ENCODE measurements at places on chromosomes 16 and 17. TPM values are rescaled to one million over a fixed set of nuclear protein-coding genes. Genes with fewer than 3 reads are reported as not detected.

GRCh38 chr16:8888951-8889892 is 7.1 kb downstream of the LITAFD start:
- H3K27me3 ChIP-seq = no peaks in the 10 kb centered on the region
- no peak overlapping the region for H3K4me3 ChIP-seq
- no peak overlapping the region for H3K27ac ChIP-seq
- peaks cover 67% of the 10 kb centered on the region for H3K36me3 ChIP-seq
- peaks cover 28% of the 10 kb centered on the region for H3K4me1 ChIP-seq

The STAT5A gene
- total RNA-seq = 3.1 TPM

- H3K4me1 ChIP-seq = no peaks in the 10 kb centered on the region
- H3K27ac ChIP-seq = no peak overlapping the region
- no peaks in the 10 kb centered on the region for H3K27me3 ChIP-seq
- peaks cover 81% of the 10 kb centered on the region for H3K36me3 ChIP-seq
Observed at GRCh38 chr16:4442371-4442770, 16.7 kb downstream of the DNAJA3 start.

DNA sequence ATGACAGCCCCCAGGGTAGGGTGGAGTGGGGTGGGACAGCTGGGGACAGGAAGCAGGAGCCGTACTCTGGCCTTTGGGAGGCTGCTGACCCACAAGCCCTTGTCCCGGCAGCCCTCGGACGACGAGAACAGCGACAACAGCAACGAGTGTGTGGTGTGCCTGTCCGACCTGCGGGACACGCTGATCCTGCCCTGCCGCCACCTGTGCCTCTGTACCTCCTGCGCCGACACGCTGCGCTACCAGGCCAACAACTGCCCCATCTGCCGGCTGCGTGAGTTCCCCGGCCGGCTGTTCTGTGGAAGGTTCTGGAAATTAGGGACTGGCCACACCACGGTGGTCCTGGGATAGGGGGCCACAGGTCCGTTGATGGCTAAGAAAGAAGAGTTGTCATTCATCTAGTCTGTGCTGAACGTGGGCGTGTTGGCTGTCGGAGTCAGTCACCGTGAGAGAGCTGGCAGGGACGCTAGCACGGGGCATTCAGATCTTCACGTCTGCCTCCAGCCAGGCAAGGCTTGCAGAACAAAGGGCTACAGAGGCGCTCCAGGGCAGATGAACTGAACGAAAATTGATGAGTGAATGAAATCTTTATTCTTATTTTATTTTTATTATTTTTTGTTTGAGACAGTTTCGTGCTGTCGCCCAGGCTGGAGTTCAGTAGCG is 19.8 kb upstream of the NUDT16L1 start:
- DNase-seq = no peak
- H3K4me3 ChIP-seq = no peak overlapping the region
- H3K4me1 ChIP-seq = peaks cover 8% of the 10 kb centered on the region
- H3K36me3 ChIP-seq = peaks cover 38% of the 10 kb centered on the region

The QRICH2 gene
- 3.0 TPM for total RNA-seq

GRCh38 chr17:43987131-43988021 is 17.0 kb upstream of the NAGS start:
- H3K36me3 ChIP-seq = no peaks in the 10 kb centered on the region
- no peak overlapping the region for H3K27ac ChIP-seq
- no peak overlapping the region for H3K4me3 ChIP-seq
- no peak for DNase-seq

The CCL17 gene
- total RNA-seq = not detected

- peaks cover 7% of the 10 kb centered on the region for H3K4me1 ChIP-seq
- DNase-seq = no peak
- no peaks in the 10 kb centered on the region for H3K36me3 ChIP-seq
- no peaks in the 10 kb centered on the region for H3K27me3 ChIP-seq
Observed at GRCh38 chr17:19327031-19327783, 35.3 kb downstream of the B9D1 start.

DNA sequence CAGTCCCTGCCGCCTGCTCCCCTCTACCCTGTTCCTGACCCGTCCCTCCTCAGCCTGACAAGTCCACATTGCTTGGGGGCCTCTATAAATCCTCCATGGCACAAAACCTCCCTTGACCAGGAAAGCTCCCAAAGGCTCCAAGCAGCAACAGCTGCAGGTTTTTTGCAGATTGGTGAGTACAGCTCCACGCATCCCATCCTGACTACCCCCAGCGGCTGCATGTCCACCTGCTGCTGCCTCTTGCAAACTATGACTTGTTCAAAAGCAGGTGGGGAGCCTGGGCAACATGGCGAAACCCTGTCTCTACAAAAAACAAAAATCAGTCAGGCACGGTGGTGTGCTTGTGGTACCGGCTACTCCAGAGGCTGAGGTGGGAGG is 122.8 kb downstream of the ANKRD11 start:
- no peak overlapping the region for H3K27ac ChIP-seq
- no peak for DNase-seq
- H3K4me3 ChIP-seq = no peak overlapping the region
- H3K4me1 ChIP-seq = peaks cover 60% of the 10 kb centered on the region

The RASL10B gene
- total RNA-seq = 1.4 TPM

- no peak overlapping the region for H3K4me3 ChIP-seq
- no peak for DNase-seq
- peaks cover 9% of the 10 kb centered on the region for H3K4me1 ChIP-seq
Observed at GRCh38 chr16:59535298-59535697, 801.2 kb upstream of the GOT2 start.

- no peak overlapping the region for H3K4me3 ChIP-seq
- peaks cover 10% of the 10 kb centered on the region for H3K36me3 ChIP-seq
- no peaks in the 10 kb centered on the region for H3K27me3 ChIP-seq
- no peak for DNase-seq
- H3K27ac ChIP-seq = no peak overlapping the region
- peaks cover 31% of the 10 kb centered on the region for H3K4me1 ChIP-seq
Observed at GRCh38 chr17:80786470-80786869, 205.2 kb upstream of the CHMP6 start.

DNA sequence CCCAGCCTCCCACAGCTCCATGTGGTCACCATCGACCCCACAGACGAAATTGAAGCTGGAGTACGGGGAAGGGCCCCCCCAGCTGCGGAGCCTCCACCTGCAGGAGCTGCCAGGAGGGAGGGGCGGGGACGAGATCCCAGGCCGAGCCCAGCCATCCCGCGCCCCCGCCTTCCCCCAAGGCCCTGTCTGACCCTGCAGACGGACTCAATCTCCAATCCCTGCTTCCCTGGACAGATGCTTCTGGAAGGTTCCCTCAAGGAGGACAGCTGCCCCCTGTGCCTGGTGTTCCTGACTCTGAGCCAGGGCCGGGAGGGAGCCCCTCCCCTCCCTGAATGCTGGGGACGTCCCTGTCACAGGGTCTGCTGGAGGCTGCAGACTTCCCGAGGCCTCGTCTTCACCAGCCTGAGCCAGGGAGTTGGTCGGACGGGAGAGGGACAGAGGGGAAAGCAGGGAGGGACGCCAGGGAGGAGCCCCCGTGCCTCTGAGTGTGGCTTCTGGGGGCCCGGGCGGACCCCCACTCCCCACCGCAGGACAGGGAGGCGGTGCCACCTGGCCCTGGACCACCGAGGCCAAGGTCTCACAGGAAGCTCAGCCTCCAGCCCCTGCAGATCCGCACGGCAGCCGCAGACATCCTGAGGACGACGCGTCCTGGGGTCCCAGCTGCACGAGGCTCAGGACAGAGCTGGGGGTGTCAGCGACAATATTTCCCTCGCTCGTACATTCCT is 21.3 kb upstream of the C1QTNF8 start:
- peaks cover 100% of the 10 kb centered on the region for H3K27me3 ChIP-seq
- H3K4me1 ChIP-seq = no peaks in the 10 kb centered on the region

GRCh38 chr16:56513972-56514371 is 5.9 kb downstream of the BBS2 start:
- no peaks in the 10 kb centered on the region for H3K27me3 ChIP-seq
- H3K4me1 ChIP-seq = peaks cover 7% of the 10 kb centered on the region
- H3K4me3 ChIP-seq = no peak overlapping the region

DNA sequence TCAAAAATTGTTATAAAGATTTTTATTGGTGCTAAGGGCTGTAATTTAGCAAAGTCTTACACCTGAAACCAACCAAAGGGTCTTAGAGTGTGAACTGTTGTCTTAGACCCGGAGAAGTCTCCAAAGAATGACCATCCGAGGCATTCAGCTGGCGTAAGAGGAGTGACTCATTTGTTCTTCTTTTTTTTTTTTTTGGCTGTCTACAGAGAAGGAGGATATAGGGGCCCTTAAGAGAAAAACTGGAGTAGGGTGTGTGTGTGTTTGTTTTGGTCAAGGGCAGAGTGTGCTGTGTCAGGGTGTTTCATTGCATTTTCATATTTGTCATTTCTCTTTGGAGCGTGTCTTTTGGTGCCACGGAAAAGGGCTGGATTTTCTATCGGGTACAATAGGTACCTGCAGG is 508.0 kb downstream of the WWOX start:
- no peaks in the 10 kb centered on the region for H3K27me3 ChIP-seq
- no peaks in the 10 kb centered on the region for H3K4me1 ChIP-seq
- no peak overlapping the region for H3K4me3 ChIP-seq

DNA sequence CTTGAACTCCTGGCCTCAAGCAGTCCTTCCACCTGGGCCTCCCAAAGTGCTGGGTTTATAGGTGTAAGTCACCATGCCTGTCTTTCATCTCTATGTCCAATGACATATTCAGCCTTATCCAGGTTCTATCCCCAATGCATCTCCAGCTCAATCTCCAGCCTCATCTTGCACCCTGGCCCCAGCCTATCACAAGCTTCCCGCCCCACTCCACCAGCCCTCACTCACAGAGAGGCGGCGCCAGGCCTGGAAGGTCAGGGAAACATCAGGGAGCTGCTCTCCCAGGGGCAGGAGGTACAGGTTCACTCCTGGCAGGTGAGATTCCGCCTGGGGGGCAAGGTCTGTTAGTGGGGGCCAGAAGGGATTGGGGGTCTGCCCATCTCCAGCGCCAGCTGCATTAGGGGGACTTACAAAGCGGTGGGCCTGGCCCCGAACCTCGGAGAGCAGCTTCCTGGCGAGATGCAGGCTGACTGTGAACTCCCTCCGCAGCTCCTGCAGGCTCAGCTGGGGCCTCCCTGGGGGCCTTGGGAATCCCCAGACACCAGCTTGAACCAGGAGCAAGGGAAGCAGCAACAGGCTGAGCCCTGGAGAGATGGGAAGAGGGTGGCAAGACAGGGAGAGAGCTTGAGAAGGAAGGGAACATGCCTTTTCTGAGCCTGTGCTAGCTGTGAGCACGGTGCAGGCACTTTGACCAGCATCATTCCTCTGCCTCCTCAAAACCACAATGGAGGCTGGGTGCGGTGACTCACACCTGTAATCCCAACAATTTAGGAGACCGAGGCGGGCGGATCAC is 3.0 kb downstream of the IL27 start:
- H3K36me3 ChIP-seq = no peaks in the 10 kb centered on the region
- H3K27me3 ChIP-seq = peaks cover 20% of the 10 kb centered on the region
- H3K4me1 ChIP-seq = no peaks in the 10 kb centered on the region
- H3K27ac ChIP-seq = no peak overlapping the region
- no peak overlapping the region for H3K4me3 ChIP-seq

DNA sequence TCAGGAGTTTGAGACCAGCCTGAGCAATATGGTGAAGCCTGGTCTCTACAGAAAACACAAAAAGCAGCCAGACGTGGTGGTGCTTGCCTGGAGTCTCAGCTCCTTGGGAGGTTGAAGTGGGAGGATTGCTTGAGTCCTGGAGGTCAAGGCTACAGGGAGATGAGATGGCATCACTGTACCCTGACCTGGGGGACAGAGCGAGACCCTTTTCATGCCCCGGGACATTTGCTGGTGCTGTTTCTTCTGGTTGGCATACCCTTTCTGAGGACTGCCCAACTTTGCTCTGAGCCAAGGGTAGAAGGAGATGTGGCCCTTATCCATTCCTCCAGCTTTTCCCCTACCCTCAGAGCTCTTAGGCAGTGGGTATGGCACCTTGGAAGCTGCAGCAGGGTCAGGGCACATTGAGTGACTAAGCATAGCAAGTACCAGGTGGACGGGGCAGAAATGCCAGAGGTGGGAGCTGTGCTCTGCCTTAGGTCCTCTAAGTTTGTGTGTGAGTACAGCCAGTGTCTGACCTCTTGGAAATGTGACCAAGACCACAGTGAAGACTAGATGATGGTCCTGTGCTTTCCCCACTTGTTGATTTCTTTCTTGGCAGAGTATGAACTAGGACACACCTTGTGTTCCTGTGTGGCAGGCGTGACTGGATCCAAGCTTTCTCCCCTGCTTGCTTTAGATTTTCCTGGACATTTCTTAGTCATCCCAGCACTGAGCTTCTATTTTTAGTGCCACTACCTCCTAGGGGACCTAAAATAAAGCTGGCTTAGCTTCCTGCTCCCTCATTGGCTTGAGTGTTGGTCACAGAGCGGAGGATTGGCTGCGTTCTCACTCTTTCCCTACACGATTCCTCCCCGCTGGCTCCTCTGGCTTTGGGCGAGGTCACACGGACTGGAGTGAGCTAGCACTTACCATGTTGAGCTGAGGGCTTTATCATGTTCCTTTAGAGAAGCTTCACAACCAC is 9.9 kb upstream of the EDC4 start:
- peaks cover 40% of the 10 kb centered on the region for H3K4me1 ChIP-seq
- H3K27me3 ChIP-seq = no peaks in the 10 kb centered on the region
- H3K4me3 ChIP-seq = no peak overlapping the region
- peaks cover 66% of the 10 kb centered on the region for H3K36me3 ChIP-seq
- no peak for DNase-seq
- no peak overlapping the region for H3K27ac ChIP-seq

- H3K4me3 ChIP-seq = peak overlapping the region; percentile 53
- peaks cover 43% of the 10 kb centered on the region for H3K4me1 ChIP-seq
Observed at GRCh38 chr16:12089492-12090150, 113.1 kb downstream of the SNX29 start.

The CLCN7 gene
- 122 TPM for total RNA-seq

DNA sequence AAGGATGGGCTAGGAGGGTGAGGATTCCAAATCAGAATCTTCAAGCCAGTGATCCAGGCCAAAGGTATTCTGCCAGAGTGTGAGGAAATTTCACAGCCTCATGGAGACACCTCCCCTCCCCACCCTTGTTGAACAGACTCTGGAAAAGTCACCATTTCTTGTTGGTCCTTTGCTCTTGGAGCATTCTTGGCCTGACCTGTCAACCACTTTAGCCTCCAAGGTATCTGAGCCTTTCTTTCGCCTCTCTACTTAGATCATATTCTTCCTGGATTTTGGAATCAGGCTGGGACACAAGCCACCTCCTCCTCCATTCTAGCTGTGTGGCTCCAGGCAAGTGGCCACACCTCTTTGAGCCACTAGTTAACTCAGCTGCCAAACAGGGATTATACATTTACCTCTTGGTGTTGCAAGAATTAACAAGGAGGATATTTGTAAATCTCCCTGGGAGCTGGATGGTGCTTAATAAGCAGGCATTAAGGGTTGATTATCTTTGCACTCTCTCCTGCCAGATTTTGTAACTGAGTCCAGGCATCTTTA is 193.5 kb downstream of the WWOX start:
- peak overlapping the region; percentile 71 for H3K27ac ChIP-seq
- H3K4me1 ChIP-seq = peaks cover 27% of the 10 kb centered on the region
- H3K36me3 ChIP-seq = no peaks in the 10 kb centered on the region

All from Calu3 (cell line).